Stimulated activated CD8-positive, alpha-beta memory T cell treated with anti-CD3 and anti-CD28 coated beads, Interleukin-2, amount 100 ng/mL, for 48 hours (primary cell): ENCODE measurements at places on chromosomes 4 and X.
A peak's percentile ranks its signal among the peaks of the same experiment; 100 is the strongest.

- no peak for DNase-seq
Observed at GRCh38 chr4:3360777-3361176, 68.0 kb downstream of the RGS12 start.

GRCh38 chr4:19417256-19417655, 834.4 kb upstream of the SLIT2 start:
- DNase-seq = no peak

DNA sequence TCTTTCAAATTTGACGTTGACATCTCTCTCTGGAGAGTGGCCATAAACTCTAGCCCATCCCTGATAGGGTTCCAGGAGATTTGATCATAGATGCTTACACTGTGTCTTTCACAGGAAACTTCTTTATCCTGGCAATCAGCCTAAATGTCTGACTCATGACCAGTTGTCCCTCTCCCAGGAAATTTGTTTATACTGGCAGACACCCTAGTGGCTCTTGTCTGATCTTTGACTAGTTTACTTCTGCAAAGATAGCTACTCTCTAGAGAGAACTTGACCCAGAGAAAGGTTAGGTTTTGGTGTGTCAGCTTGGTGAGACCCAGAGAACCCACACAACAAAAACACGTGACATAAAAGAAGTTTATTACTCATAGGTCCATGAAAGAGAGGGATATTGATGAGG, 509.8 kb downstream of the CENPC start:
- DNase-seq = no peak

DNA sequence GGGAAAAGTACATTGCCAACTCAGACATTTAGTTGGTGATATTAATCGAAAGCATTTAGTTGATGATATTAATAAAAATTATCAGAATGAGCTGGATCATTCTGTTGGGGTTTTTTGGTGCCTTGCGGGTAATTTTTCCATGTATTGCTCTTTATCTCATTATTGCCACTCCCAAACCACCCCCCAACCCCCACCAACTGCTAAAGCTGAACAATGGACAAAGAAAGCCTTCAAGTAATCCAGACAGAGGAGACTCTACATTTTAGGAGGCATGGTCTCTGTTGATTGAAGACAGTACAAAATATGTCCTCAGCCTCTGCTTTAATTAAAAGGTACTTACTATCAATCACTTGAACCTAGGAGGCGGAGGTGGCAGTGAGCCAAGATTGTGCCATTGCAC, 22.5 kb downstream of the PDK3 start:
- DNase-seq = no peak

DNA sequence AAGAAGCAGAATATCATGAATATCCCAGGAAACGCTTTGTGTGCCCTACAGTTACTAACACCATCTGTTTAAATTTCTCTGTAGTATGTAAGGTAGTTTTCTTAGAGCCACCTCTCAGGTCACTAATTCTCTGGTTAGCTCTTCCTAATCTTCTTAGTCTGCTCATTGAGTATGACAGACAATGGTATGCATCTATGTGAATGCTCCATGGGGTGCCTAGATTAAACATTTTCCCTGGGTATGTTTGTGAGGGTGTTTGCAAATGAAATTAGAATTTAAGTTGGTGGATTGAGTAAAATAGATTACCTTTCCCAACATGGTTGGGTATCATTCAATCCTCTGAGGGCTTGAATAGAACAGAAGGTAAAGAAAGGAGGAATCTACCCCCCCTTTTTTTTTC, 233.0 kb downstream of the PCDH18 start:
- no peak for DNase-seq

DNA sequence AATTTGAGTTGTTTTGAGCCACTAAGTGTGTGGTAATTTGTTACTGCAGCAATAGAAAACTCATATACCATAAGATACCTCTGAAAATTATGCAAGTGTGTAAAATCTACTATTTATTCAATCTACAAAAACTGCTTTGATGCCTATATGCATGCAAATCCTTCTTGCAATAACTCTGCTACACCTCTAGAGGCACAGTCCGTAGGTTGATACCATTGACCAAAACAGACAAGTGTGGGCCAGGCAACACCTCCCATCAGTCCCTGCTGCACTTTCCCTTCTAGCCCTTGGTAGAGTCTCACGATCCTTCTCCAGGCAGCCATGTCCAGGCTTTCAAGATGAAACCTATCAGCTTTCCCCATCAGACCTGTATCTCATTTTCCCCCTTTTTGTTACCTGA, 48.8 kb upstream of the FAM9A start:
- DNase-seq = no peak

DNA sequence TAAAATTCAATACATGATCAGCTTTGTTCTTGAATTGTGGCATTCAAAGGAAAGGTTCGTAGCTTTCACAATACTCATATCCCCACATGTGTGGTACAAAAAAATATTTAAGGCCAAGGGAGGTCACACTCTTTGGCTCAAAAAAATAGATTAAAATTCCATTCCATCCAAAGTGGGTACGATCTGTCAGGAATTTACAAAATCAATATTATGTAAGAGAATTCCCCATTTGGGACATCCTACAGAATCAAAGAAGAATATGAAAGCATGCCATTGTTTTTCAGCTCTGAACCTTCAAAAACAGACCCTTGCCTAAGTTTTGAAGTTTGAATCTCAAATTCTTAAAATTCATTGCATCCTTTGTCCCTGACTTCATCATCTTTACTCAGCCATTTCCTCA, 85.8 kb downstream of the MID1 start:
- DNase-seq = no peak

GRCh38 chrX:34813618-34814017, 129.0 kb upstream of the FAM47B start:
- DNase-seq = no peak

GRCh38 chrX:71154196-71154595, 9.6 kb downstream of the NLGN3 start:
- DNase-seq = no peak

DNA sequence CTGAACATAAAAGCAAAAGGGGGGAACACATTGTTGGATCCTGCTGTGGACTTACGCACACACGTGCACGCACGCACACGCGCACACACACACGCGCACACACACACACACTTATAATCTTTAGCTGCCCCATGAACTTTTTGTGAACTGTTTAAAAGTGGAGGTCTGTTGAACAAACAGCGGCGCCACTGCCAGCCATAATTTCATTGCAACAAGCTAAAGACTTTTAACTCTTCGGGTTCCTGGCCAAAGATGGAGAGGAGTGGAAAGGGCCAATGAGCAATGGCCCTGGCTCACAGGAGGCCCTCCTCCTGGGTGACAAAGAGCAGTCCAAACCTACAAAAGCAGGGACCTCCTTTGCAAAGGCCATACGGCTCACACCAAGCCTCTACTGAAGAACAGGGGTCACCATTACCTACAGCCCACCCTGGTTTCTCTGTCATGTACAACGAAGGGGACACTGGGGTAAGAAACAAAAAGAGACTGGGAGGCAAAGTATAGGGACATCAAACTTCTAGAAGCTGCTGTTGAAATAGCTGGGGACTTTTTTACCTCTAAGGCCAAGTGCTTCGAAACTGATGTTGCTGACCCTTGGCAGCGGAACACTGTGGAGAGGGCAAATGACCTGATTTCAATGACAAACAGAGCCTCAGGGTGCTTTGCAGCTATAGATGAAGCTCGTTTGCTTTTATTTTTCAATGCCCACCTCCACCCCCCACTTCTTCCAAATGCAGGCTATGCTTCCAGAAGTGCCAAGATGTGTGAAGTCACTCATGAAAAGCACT, 16.7 kb downstream of the BCOR start:
- no peak for DNase-seq

DNA sequence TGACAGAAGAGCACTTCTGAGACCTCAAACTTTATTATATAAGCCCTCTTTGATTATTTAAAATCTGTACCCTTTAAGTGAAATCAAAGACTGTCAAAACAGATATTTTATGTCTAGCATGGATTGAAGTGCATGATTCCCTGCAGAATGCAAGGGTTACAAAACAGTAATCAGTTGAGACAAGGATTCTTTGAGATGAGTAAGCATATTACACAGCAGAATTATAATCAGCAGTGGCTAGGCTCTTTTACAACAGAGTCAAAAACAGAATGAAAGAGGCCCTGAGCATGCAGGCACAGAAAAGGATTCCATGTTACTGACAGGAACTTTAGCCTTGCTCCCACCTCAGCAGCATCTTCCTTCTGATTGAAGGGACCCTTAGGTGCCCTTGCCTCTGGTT, 487.9 kb upstream of the GALNT7 start:
- no peak for DNase-seq

DNA sequence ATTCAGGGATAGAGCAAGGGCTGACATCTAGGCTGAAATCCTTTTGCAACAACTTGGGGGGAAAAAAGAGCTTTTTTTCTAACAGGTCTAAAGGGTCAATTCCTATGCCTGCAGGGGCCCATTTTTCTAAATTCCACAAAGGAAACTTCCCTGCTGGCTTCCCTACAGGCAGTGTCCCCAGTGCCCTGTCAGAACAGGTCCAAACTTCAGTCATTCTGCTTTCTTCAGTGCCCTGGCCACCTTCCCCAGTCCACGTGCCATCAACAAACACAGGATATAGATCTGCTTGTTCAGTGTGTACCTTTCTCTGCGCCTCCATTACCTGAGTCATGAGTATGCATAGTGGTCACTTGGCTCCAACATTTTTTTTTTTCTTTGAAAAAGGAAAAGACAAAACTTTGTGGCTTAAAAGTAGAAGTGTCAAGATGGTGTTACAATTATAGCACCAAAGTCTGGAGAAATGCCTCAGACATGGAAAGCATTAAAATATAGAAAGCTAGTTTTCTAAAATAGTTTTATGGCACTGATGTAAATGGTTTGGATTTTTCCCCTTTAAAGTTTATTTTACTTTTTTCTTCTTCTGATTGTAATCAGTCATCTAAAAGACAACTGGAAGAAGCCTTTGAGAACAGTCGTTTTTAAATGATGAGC, 84.0 kb upstream of the JADE1 start:
- no peak for DNase-seq

GRCh38 chrX:136768469-136769084, 12.2 kb downstream of the ARHGEF6 start:
- DNase-seq = peak; percentile 21

GRCh38 chr4:76011018-76011670, 3.8 kb upstream of the CXCL9 start:
- DNase-seq = no peak

GRCh38 chrX:112266136-112266535, 183.6 kb upstream of the TRPC5 start:
- DNase-seq = no peak

DNA sequence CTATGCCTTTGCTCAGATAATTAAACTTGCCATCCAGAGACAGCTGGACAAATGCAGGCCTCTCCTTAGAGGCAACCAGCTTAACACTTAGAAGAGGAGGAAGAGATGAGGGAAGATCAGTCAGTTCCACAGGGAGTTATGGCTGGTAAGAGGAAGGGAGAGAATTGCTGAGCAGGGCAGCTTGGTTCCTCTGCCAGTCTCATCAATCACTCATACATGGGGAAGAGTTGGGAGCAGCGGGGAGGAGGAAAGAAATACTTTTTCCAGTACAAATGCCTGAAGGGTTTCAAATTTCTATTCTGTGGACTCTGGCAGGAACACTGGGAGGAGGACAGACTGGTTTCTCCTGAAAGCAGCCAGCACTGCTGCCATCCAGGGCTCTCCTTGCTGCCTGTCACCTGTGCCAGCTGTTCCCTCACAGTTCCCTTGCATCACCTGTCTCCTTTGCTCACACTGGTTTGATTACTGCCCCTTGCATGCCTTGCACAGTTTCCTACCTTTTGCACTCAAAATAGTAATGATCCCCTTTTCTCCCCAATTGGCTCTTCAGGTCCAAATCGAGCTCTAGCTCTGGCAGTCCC, 59.5 kb downstream of the PGRMC2 start:
- DNase-seq = no peak

DNA sequence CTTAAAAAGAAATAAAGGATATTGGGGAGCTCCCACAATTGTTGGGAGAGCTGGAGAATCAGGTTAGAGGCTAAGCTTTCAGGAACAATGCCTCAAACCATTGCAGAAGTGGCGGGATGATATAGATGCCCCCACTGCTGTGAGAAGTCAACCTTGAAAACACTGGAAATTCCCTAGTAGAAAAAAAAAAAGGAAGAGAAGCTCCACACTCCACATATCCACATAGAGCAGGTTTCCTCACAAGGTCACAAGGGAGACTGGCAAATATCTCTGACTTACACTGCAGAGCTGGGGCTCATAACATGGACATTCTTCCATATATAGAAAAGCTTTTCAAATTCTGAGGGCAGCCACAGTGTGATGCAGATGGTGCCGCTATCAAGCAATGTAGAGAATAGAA, 22.7 kb upstream of the OGT start:
- DNase-seq = no peak

DNA sequence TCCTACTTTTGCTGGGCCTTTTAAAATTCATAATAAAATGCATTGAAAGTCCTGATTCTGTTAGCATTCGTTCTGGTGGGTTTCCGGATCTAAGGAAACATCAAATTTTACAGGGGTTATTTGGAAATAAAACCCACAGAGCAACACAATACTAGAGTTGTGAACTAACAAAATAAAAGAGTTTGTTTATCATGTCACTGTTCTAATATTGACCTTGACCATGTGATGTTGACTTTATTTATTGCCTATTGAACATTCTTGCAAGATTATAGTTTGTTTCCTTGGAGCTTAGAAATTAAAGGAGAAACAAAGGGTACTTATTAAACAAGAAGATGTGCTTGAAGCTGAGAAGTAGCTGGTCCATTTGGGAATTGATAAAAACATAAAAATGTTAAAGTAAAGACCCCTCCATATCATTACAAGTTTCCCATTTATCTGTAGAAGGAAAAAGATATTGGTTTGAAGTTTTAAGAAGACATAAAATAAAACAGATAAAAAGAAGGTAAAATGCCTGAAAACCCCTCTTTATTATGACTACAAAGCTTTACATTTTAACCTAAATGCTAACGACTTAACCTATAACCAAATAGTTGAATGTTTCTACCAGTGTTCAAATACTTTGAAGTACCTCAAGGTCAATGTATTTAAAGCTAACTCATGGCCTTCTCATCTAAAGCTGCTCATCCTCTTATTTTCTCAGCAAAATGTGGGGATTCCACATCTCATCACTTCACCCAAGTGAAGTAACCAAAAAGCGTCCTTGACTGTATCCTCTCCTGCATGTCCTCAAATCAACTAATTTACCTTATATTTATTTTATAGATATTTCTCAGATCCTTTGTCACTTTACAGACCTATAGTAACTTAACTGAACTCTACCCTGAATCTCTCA, 179.6 kb downstream of the GASK1B start:
- no peak for DNase-seq

DNA sequence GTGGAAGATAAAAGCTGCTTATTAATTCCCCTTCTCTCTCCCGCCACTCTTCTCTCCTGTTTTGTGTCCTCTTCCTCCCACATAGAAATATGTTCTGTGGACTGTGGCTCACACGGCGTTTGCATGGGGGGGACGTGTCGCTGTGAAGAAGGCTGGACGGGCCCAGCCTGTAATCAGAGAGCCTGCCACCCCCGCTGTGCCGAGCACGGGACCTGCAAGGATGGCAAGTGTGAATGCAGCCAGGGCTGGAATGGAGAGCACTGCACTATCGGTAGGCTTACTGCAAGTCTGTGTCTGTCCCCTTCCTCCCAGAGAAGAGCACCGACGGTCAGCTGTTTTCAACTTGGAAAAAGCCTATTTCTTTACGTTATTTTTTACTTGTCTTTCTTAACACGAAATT, 229.1 kb downstream of the DCTD start:
- DNase-seq = no peak
